Fibroblast of skin of abdomen (primary cell): ENCODE measurements at places on chromosomes 12 and 14.

- DNase-seq: peak; percentile 40
These were observed 66.7 kb downstream of the NTN4 start for GRCh38 chr12:95723693-95724384.

- DNase-seq: no peak
These were observed 50.1 kb downstream of the GALNT9 start for GRCh38 chr12:132279184-132279889.

DNA sequence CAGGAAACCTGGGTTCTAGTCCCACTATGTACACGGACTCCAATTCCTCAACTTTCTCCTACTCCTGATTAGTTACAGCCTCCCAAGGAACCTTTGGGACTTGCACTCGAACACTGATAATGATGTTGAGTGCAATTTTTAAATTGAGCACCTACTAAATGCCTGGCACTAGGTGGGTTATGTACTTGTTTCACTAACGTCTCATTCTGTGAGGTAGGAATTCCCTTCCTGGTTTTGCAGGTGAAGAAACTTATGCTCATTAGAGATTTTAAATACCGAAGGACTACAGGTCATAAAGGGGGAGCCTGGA is 536 bp downstream of the PARPBP start:
- DNase-seq: no peak

DNA sequence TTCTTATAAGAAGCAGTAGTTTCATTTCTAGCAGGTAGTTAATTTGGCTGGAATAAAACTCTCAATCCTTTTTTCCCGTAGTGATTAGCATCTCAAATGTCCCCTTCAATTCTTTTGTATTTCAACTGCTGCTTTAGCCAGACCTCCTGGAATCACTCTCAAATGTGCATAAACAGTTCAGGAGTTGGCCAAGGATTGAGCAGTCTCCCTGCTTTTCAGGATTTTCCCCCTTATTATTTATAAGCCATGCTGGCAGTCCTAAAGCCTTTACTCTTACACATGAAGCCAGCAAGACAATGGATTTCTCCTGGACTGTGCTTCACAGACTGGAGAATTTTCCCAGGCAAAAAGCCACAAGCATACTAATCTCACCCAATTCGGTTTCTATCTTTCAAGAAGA is 950.1 kb downstream of the VRK1 start:
- no peak for DNase-seq

DNA sequence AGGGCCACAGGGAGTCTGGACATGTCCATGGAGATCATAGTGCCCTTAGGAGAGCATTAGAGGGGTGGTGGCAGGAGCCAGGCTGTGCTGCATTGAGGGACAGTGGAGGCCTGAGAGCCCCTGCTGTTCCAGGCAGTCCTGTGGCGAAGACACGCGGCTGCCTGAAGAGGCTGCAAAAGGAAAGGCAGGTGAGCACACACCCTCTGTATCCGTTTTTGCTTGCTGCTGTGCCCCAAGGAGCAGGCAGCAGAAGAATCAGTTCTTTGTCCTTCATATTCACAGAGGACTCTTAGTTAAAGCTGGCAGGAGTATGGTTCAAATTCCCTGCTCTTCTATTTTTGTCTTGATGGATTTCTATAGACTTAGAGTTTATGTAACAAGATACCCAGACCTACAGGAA is 4.5 kb downstream of the SLC35E3 start:
- no peak for DNase-seq

GRCh38 chr12:113980537-113981337 is 14.6 kb upstream of the RBM19 start:
- DNase-seq: peak; percentile 69

GRCh38 chr14:71642715-71643114 is 289.5 kb upstream of the RGS6 start:
- no peak for DNase-seq

DNA sequence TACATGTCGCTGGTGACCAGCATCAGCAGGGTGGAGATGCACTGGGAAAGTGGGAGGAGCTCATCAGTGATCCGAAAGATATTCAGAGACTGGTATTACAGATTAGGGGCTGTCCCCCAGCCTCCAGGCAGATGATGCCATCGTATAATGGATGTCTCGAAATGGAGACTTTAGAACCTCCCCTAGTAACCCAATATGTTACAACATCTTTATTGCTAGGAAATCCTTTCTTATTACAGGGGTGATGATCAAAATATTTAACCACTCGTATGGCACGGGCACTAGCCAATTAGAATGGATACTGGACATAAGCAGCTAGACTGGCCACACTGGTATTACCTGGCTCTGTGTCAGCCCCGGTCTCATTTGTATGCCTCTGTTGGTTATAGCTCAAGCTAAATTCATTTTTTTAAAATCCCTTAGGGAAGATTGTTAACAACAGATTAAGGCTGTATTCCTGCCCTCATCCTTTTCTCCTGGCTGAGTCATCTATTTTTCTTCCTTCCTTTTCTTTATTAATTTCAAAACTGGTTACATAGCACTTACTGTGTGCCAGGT is 10.8 kb upstream of the CEBPE start:
- no peak for DNase-seq

- peak; percentile 39 for DNase-seq
These were observed 80.5 kb downstream of the FBXW8 start for GRCh38 chr12:116990971-116991966.

DNA sequence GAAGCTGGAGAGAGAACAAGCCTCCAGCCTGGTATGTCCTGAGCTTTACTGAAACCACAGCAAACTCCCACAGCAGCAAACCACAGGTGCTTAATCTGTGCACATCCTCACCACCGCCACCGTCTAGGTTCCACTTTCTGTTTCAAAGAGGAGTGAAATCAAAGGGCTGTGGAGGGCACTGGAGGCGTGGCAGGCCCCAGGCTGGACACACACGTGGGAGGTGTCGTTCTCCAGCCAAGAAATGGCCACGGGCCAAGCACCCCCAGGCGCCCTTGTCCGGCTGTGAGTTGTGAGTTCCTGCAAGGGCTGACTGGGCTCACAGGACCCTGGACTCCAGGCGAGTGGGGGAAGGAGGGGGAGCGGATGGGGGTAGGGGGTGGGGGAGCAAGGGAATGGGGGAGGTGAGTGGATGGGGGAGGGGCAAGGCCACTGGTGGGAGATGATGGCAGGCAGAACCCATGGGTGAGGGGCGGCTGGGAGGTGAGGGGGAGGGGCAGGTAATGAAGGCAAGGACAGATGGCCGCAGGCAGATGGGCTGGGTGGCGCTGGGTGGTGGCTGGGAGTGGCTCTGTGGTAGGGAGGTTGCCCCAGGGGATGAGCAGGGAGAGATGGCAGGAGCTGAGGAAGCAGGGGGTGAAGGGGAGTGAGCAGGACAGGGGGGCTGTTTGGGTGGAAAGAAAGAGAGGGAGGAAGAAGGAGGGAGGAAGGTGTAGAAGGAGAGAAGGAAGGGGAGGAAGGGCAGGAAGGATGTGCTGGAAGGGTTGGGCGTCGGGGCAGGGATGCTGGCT is 86.7 kb downstream of the NCOR2 start:
- peak; percentile 30 for DNase-seq

DNA sequence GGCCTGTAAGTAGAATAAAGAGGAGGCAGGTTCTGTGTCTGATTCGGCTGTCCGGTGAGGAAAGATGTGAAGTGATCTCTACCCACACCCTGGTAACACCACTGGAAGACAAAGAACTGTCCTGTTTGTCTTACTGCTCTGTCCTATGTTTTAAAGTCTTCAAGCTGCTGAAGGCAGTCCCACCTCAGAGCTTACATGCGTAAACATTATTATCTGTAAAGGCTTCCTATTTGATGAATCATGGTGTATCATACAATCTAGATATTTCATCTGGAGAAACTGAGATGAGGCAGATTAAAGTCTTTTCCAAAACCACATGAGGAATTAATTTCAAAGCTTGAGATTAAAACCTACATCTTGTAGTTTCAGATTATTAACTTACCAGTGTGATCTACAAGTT is 427.6 kb downstream of the ZFP36L1 start:
- DNase-seq: peak; percentile 65

GRCh38 chr12:1162081-1162760 is 171.2 kb downstream of the ERC1 start:
- DNase-seq: no peak

GRCh38 chr12:50442178-50442908 is 41.7 kb downstream of the LARP4 start:
- DNase-seq: no peak
